ENCODE measurements at places on chromosomes 4 and X. TPM values are rescaled to one million over a fixed set of nuclear protein-coding genes. Genes with fewer than 3 reads are reported as not detected.

GRCh38 chr4:182385897-182386296 is 142.7 kb downstream of the TENM3 start:
- no peak for DNase-seq

- DNase-seq, result no peak
Measured at GRCh38 chrX:24658421-24658820, 11.3 kb upstream of the PCYT1B start.

DNA sequence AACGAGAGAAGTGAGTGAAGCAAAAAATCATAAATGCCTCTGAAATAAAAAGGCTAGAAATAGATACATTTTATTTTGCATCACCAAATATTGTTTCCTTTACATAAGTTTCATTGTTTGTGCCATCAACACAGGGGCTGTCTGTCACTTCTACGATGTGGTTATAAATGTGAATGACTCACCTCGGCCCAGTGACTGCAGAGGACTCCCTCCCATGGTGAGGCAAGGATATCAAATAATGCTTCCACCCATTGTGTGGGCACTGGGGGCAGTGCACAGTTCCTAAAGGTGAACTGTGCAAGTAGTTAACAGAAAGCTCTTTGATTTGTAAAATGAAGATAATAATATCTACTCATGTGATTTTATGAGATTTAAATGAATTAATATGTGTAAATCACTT is 230.3 kb upstream of the NEIL3 start:
- no peak for DNase-seq

DNA sequence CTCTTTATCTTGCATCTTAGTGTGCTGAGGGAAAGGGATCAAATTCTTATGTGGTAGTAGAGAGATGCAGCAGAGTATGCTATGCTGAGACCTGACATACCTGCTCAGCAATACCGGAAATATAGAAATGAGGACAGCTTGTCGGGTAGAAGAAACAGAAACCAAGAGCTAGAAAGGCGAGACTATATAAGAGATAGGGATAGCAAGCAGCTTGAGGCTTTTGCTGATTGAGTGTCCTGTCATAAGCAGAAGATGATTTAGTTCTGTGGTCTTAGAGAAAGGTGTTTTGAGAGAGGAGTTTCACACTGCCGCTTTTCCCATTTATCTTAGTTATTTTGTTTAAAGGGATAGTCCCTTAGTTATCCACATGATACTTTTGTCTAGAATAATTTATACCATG is 31.7 kb downstream of the USP9X start:
- DNase-seq, result no peak

DNA sequence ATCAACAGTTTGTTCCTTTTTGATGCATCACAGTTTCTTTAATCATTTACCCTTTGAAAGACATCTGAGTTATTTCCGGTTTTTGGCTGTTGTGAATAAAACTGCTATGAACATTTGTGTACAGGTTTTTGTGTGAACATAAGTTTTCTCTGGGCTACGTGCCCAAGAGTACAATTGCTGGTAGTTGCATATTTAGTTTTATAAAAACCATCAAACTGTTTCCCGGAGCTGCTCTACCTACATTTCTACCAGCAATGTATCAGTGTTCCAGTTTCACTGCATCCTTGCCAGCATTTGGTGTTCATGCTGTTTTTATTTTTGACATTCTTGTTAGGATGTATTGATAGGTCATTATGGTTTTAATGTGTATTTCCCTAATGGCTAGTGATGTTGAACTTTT is 17.3 kb downstream of the KDM6A start:
- DNase-seq, result no peak

GRCh38 chr4:142081025-142081424 is 444.6 kb downstream of the IL15 start:
- DNase-seq, result no peak

DNA sequence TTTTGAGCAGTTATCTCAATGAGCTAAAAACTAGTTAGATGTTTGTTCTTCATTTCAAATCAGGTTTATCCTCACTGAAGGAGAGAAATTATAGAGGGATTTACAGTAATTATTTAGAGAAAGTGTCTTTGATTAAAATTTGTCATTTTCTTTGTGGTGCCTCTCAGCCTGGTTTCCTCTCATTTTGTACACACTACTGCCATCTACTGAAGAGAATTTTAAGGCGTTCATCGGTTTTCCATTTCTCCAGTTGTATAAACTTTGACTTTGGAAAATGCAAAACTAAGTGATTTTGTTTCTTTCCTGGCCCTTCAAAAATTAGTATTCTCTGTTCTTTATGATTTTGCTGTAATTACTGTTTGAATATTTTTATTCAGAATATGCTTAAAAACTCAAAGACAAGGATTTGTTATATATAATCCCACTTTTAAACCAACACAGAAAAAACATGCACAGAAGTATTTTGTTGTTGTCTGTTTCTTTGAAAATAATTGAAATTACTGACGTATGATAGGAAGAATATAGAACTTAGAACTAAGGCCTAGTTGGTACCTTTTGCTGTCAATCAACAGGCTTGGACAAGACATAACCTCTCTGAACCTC is 34.4 kb upstream of the ANXA3 start:
- DNase-seq, result peak; percentile 7

DNA sequence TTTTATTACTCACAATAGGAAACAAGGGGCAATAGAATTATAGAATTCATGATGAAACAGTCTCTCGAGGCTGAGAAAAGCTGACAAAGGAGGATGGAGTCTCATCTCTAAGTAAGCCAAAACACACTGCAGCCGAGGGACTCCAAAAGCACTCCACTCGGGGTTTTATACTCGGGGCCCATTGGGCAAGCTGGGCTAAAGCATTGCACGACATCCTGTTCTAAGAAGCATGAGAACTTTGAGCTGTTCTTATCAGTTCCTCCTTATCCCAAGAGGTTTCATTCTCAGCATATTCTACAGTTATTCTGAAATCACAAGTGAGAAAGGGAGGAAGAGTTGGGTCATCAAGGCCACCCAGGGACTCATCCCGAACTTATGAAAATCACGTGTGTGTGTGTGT is 1475.5 kb downstream of the PCDH18 start:
- no peak for DNase-seq

- no peak for DNase-seq
Measured at GRCh38 chrX:124346117-124346876, at the start of gene SH2D1A. SH2D1A (plus strand) TSS chrX:124346563; CDS start chrX:124346643, 80 bp downstream.

DNA sequence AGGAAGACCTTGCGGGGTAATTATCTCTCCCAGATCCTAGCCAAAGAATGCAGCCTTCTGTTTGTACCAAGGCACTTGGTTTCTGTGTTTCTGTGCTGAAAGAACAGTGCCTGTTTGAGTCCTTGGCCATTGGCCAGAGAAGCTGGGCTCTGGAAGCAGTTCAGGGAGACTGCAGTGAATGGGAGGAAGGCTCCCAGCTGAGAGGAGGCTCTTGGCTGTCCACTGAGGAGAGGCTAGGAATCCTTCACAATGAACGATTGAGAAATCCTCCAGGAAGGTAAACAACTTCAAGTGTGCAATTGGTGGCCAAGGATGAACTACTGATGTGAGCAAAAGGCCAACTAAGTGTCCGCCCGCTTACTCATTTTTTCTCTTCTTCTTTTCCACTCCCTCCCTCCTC is 61.3 kb downstream of the HS3ST1 start:
- peak; percentile 21 for DNase-seq

- no peak for DNase-seq
Measured at GRCh38 chr4:6493658-6494304, 21.4 kb upstream of the PPP2R2C start.

GRCh38 chr4:176744091-176744490 is 48.6 kb downstream of the VEGFC start:
- no peak for DNase-seq

DNA sequence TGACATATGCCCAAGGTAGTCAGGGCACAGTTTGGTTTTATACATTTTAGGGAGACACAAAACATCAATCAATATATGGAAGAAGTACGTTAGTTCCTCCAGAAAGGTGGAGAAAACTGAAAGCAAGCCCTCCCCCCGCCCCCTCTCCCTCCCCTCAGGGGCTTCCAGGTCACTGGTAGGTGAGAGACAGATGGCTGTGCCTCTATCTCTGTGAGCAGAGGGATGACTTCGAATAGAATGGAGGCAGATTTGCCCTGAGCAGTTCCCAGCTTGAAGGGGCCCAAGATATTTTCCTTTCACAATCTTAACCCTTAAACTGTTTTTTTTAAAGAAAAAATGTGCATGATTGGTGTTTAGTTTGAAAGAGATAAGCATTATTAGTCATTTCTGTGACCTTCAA is 114.0 kb downstream of the PCDH10 start:
- DNase-seq, result no peak

DNA sequence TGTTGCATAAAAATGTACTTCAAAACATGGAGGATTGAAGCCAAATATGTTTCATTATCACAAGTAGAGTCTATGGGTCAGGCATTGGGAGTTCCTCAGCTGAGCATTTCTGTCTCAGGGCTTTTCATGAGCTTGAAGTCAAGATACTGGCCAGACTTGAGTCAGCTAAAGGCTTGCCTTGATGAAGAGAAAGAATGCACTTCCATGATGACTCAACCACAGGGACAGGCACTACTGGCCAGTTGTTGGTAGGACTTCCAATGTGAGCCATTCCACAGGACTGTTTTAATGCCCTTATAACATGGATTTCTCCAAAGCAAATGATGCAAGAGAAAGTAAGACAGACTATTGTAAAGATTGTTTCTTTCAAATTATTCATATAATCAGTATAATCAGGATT is 895.6 kb downstream of the RAB28 start:
- DNase-seq, result no peak

- no peak for DNase-seq
Measured at GRCh38 chr4:54109241-54110018, 9.5 kb downstream of the GSX2 start.

- DNase-seq, result no peak
Measured at GRCh38 chr4:152605641-152606335, 69.9 kb upstream of the FBXW7 start.

DNA sequence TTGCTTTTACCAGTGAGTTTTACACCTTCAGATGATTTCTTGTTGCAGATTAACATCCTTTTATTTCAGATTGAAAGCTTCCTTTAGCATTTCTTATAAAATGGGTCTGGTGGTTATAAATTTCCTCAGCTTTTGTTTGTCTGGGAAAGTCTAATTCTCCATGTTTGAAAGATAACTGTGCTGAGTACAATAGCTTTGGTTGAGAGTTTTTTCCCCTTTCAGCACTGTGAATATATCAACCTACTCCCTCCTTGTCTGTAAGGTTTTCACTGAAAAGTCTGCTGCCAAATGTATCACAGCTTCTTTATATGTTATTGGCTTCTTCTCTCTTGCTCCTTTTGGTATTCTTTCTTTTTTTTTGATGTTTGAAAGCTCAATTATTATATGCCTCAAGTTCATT is 53.5 kb upstream of the ACTRT1 start:
- DNase-seq, result no peak

DNA sequence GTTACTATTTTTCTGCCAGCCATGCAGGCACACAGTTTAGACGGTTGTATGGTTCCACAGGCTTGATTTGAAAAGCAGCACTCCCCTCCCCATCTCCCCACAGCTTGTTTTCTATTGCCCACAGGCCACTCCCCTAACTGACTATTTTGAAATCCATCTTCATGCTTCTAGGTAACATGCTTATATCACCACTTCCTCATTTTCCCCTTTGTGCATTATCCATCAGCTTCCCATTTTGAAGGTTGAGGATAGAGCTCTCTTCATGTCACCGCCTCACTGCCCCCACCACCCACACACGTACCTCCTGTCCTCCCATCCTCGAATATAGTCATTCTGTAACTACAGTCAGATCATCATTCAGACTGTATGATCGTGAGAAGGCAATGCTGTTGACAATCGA is 224.7 kb downstream of the MID1 start:
- no peak for DNase-seq

DNA sequence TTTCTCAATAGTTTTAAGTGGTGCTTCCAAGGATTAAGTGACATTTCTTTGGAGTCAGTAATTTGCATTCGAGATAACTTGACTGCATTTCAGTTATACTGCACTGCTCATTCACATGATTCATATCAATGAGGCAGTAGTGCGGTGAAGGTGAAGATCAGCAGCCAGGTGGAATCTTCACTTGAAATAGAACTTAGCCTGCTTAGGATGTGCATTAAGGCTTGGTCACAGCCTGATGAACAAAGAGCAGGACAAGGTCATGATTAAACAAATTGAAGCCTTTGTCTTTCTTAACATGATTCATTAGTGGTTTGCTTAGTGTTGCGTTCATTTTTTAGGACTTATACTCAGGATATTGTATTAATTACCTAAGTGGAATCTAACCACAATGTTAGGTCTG is 212.1 kb upstream of the GALNTL6 start:
- no peak for DNase-seq

GRCh38 chr4:68572653-68573170 is 3.4 kb downstream of the UGT2B17 start:
- no peak for DNase-seq

DNA sequence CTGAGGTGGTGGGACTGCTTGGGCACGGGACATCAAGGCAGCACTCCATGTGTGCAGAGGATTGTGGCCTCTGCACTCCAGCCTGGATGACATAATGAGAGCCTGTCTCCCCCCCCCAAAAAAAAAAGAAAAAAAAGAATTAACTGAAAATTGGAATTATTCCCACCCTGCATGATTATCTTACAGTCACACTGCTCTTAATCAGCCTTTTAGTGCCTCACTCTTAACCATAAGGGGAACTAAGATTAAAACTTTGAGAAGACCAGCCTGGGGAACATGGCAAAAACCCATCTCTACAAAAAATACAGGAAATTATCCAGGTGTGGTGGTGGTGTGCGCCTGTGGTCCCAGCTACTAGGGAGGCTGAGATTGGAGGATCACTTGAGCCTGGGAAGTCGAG is 94.6 kb downstream of the UBE2K start:
- no peak for DNase-seq

DNA sequence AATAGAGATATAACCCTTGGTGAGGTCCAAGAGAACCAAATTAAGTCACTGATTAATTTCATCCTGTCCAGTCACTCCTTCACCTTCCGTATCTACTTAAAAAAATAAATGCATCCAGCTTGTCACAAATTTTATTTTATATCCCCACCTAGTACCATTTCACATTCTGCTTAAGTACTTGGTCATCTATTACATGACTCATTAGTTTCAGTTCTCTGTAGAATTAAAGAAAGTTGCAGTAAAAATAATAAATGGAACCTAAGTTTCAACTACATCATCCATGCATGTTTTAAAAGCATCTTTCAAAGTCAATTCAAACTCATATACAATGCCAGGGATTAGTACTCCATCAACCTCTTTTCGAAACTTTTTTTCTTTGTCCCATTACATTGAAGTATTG is 130.2 kb downstream of the SH2D1A start:
- no peak for DNase-seq

GRCh38 chr4:158133551-158133950 is 39.3 kb downstream of the GASK1B start:
- no peak for DNase-seq

- no peak for DNase-seq
Measured at GRCh38 chr4:56828784-56829535, 7.5 kb upstream of the SPINK2 start.

AKAP4 gene
- not detected for polyA plus RNA-seq

ATP2B3 gene
- 0.21 TPM for polyA plus RNA-seq

TRIM61 gene
- polyA plus RNA-seq, result not detected

VSIG4 gene
- polyA plus RNA-seq, result not detected

UGT2B15 gene
- 0.08 TPM for polyA plus RNA-seq

ARHGEF6 gene
- polyA plus RNA-seq, result 0.22 TPM

P2RY4 gene
- polyA plus RNA-seq, result not detected

HS3ST1 gene
- polyA plus RNA-seq, result 0.07 TPM

Measured in A549 (cell line).